Astrocyte of the spinal cord (primary cell): ENCODE measurements at places on chromosomes 5 and 9.
A peak's percentile ranks its signal among the peaks of the same experiment; 100 is the strongest.

DNA sequence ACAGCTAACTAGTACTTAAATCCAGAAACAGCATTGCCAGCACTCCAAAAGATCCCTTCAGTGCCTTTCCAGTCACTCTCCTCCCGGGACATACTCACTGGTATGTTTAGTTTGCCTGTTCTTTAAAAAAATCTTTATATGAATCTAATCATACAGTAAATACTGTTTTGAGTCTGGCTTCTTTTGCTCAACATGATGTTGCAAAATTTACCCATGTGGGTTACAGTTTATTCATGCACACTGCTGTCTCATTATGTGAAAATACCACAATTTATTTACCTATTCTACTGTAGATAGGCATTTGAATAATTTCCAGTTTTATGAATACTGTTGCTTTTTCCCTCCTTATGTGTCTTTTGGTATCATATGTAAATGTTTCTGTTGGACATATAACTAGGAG lies 13.5 kb downstream of the NDFIP1 start:
- no peak for DNase-seq

- DNase-seq = peak; percentile 68
Measured at GRCh38 chr9:20640331-20641187, 18.3 kb upstream of the MLLT3 start.

- DNase-seq = no peak
Measured at GRCh38 chr9:90477535-90477934, 165.1 kb downstream of the DIRAS2 start.

DNA sequence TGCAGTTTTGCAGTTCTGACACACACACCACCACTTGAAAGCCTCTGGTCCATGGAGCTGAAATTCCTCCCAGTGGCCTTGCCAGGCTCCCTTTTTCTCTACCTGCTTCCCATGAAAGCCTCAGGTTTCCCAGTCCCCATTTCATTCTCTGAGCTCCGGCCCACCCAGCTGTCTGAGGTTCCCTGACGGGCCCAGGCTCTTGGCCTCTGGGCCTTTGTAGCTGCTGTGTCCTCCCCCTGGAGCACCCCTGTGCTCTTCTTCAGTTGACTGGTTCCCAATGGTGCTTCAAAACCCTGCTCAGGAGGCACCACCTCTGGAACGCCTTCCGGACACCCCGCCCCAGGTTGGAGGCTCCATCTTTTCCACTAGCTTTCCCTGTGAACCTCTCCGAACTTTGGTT lies 155.9 kb upstream of the SHB start:
- no peak for DNase-seq

- DNase-seq = peak; percentile 4
Measured at GRCh38 chr5:169050146-169050571, 250.8 kb downstream of the SLIT3 start.

GRCh38 chr5:173239233-173239593 lies 4.2 kb upstream of the NKX2-5 start:
- DNase-seq = no peak

DNA sequence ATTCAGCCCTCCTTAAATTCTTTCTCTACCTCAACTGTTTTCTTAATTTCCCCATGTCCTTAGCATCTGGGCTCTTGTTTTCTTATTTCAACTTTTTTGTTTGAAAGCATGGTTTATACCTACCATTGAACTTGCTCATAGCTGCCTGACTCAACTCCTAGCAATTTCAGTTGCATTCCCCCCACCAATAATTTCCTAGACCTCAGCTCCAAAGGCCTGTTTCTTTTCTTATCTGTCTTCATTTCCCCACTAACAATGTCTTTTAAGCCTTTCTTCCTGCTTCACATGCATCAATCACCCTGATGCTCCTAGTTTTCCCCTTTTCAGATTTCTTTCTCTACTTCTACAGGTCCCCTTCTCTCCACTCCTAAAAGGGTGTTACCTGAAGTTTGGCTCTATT lies 129.7 kb upstream of the PDE4D start:
- DNase-seq = peak; percentile 71

DNA sequence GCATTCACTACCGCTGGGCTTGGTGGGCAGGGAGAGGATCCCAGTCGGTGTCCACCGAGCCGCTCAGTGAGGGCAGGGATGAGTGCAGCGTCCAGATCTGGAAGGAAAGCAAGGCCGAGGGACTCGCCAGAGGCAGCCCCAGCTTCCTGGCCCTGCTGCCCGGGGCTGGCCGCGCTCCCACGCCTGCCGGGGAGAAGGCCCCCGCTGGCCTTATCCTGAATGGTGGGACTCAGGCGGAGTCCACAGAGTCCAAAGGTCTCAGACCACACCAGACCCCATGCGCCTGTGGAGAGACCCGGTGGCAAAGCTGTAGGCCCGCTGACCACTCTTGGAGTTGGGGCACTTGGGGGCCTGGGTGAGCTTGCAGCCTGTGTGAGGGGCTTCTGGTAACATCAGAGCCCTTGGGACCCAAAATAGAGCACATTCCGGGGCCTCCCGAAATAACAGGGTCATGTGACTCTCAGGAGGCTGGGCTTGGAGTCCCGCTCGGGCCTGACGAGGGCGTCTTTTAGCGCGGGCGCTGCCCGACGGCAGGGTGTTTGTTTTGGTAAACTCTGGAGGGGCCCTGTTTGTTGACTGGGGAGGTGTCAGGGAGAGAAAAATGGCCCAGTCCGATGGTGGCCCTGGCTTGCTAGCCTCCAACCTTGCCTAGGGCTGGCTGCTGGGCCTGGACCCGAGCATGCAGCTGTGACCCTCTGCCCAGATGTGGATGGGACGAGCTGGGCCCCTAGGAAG lies 2.8 kb downstream of the RXRA start:
- no peak for DNase-seq

DNA sequence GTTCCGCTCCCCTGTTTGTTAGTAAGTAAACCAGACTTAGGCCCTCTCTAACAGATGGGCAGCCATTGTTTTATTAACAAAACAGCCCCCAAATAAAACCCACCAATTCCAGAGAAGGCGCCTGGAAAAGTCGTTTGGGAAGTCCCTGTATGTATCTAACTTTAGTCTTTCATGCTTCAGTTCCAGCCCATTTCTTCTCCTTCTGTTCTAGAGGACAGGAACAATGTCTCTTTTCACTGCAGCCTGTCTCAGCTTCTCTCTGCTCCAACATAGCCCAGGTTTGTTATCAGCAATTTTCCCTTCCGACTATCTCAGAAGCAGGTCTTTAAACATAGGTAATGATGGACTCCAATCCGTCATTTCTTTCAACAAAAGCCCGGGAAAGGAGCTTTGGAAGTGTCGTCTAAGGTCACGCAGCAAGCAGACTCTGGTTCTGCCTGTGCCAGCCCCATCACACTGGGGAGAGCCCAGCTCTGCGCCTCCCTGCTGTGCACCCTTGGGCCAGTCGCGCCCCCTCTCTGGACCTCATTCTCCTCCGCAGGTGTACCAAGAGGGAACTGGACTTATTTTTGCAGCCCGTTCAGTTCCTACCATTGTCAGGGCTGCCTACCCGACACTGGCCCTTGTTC lies 9.6 kb upstream of the AKNA start:
- no peak for DNase-seq

DNA sequence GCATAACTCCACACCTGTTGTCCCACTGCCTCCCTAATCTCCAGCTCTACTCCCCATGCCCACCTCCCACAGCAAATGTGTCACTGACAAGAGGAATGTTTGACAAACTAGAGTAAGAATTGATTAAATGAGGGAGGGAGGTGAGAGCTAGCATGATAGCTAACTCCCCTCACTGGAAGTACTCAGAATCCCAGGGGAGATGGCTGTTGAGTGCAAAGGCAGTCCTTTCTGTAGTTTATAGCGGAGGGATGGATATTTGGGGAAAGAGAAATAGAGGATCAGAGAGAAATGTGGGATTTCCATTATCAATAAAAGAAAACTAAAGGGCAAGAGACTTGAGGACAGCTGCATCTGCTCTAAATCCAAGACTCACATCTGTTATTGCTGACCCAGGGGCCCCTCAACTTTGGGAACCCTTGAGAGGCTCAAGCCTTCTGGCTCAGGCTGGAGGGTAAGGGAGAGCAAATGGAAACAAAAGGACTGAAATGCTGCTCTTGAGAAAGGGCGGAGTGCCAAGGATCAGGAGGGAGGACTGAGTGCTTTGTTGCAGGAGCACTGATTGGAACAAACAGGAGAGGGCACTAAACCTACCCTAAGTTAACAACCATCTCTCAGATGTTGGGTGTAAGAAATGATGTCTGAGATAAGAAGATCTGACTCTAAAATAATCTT lies 372.1 kb downstream of the NTRK2 start:
- DNase-seq = no peak

DNA sequence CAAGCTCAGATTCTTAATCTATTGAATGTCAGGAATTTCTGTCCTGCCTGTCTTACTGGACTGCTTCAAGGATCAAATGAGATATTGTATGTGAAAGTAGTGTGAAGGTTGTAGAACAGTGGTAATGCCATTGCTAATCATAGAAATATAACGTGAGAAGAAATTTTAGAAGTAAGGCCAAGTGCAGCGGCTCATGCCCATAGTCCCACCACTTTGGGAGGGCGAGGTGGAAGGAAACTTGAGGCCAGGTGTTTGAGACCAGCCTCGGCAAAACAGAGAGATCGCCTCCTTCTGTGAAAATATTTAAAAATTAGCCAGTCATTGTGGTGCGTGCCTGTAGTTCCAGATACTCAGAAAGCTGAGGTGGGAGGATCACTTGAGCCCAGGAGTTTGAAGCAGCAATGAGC lies 5.1 kb upstream of the HSPA5 start:
- no peak for DNase-seq

- peak; percentile 59 for DNase-seq
Measured at GRCh38 chr5:151155775-151156506, 1.6 kb downstream of the ANXA6 start.

- peak; percentile 60 for DNase-seq
Measured at GRCh38 chr5:168366116-168366515, 74.7 kb downstream of the WWC1 start.

DNA sequence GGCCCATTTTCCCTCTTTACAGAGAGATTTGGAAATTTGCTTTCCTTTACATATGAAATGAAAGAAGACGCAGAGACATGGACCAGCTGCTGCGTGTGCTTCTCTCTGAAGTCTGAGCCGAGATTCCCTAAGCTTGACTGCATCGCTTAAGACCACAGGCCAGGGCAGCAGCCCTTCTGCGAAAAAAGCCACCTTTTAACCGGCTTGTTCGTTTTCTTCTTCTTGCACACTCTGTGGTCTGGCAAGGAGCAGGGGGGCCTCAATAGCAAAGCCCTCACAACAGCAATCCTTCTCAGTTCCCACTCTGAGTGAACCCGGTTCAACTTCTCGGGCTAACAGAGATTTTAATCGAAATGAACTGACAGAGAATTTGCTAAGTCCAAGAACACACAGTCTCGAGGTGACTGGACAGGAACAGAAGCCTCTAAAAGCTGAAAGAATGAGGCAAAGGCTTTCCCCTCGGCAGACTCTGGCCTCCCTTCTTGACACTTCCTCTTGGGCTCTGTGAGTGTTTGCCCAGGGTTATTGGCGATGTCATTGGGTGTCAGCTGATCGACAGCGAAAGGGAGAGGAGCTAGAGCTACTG lies 512.9 kb upstream of the KLF4 start:
- no peak for DNase-seq

- DNase-seq = no peak
Measured at GRCh38 chr5:141558150-141558549, 60.6 kb downstream of the DIAPH1 start.

DNA sequence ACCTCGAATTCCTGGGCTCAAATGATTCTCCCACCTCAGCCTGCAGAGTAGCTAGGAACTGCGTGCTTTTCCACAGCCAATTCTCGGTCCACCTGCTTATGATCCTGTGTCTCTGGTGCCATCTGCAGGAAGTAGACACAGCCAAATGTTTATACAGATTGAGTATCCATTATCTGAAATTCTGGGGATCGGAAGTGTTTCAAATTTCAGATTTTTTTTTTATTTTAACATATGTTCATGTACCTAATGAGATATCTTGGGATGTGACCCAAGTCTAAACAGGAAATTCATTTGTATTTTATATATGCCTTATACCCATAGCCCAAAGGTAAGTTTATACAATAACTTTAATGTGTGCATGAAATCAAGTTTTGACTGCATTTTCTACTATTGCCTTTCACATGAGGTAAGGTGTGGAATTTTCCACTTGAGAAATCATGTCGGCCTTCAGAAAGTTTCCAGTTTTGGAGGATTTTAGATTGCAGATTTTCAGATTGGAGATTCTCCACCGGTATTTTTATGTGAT lies 89.5 kb downstream of the ESM1 start:
- peak; percentile 59 for DNase-seq

GRCh38 chr9:131595696-131596429 lies 50.5 kb downstream of the PRRT1B start:
- DNase-seq = no peak

- no peak for DNase-seq
Measured at GRCh38 chr9:112551641-112552040, 65.0 kb downstream of the KIAA1958 start.

DNA sequence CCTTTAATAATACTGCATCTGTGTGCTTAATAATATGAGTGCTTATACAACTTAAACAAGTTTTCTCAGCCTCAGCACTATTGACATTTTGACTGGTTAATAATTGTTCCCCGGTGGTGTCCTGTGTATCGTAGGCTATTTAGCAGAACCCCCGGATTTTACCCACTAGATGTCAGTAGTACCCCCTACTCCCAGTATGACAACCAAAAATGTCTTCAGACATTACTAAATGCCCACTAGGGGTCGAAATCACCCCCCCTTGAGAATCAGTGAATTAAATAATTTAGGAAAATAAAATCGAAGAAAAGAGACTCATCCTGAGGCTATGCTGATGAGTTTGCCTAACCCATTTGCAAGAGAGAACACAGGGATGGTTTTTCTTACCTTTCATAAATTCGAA lies 166.3 kb downstream of the ATP10B start:
- DNase-seq = no peak

DNA sequence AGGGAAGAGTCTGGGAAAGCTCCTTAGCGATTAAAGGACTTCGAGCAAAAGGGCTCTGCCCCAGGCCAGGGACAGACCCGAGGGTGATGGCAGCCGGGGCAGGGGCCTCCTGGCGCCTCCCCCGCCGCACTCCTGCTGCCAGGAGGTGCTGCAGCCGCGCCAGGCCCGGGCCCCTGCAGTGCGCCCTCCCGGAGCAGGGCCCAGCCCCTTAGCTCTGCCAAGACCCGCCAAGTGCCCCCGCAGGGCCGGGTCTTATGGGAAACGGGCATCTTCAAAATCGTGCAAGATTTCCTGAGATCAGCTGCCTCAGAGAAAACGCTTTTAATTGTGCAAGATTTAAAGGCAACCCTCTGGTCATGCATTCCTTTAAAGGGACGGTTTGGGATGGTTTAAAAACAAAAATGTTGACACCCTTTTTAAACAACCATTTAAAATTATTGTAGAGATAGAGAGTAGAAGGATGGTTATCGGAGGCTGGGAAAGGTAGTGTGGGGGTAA lies 52.4 kb downstream of the CDC14B start:
- DNase-seq = peak; percentile 11
